Activated gamma-delta T cell (primary cell): ENCODE measurements at places on chromosomes 4 and X.

DNA sequence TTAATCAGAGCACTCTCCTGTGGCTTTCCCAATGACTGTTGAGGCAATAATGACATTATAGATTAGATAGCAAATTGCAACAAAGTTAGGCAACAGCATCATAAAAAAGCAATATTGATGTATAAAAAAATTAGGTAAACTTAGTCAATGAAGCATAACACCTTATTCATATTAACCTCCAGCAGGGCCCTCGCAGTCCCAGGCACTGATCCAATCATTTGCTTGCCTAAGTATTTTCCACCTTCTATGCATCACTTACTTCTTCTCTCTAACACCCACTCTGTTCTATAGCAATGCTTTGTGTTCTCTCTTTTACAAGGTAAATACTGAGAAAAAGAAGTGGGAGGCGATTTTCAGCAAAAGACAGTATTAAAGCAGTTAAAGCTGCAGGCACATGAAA lies 833.5 kb upstream of the ADGRL3 start:
- no peak for DNase-seq

DNA sequence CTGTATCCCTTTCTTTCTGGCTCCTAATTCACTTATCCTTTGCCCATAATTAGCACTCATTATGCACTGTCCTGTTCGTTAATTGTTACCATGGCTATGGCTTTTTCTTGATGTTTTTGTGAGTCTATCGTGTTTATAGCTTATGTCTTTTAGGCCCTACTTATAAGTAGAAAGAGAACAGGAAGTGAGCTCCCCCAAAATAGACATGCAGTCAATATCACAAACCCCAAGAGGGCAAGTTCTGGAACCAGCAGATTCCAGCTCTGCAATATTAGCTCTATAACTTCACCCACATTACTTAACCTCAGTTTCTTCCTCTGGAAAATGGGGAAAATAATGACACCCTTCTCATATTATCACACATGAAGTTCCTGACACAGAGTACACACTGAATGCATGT lies 7.4 kb upstream of the HS3ST1 start:
- no peak for DNase-seq

DNA sequence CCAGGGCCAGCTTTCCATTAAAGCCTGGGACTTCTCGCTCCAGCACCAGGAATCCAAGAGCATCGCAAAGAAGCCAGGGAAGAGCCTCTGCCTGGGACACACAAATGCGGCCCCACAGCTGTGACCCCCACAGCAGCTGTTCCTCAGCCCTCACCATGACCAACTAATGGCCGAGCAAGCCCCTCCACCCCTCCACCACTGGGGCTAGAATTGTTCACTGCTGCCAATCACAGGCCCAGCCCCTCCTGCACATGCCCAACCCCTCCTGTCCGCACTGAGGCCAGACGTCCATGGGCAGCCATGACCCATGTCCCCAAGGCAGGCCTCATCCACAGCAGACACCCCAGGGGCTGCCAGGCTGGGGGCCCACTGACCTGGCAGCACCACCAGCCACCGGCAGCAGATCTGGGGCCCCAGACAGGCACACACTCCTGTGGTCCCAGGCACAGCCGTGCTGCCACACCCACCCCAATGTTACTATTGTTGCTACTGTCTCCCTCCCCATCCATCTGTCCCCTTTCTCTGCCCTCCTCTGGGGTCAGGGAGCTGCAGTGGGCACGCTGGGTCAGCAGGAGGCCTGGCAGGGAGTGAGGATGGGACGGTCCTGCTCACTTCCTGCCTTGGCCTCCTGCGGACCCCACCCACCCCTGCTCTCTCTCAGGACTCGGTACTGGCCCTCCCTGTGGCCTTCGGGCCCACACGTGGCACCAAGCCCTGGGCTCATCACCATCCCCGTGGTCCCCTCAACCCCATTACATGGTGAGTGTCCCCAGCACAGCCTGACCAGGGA lies 56.0 kb downstream of the ZFYVE28 start:
- no peak for DNase-seq

- no peak for DNase-seq
Measured at GRCh38 chr4:7705062-7705461, 234.6 kb downstream of the AFAP1 start.

DNA sequence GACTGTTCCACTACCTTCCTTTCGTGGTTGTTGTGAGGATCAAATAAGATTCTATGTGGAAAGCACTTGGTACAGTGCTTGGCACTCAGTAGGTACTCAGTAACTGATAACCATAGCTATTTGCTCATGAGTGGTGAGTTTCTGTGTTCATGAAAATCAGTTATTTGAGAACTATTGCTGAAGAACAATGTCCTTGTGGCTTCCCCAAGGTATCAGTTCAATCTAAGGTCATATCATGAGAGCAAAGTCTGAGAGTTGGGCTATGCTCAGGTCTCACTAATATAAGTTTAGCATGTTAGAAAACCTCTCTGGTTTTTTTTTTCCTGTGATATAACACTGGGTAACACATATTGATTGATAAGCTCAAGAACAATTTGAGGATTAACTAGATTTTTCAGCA lies 147.8 kb downstream of the GRIA3 start:
- DNase-seq, result no peak

DNA sequence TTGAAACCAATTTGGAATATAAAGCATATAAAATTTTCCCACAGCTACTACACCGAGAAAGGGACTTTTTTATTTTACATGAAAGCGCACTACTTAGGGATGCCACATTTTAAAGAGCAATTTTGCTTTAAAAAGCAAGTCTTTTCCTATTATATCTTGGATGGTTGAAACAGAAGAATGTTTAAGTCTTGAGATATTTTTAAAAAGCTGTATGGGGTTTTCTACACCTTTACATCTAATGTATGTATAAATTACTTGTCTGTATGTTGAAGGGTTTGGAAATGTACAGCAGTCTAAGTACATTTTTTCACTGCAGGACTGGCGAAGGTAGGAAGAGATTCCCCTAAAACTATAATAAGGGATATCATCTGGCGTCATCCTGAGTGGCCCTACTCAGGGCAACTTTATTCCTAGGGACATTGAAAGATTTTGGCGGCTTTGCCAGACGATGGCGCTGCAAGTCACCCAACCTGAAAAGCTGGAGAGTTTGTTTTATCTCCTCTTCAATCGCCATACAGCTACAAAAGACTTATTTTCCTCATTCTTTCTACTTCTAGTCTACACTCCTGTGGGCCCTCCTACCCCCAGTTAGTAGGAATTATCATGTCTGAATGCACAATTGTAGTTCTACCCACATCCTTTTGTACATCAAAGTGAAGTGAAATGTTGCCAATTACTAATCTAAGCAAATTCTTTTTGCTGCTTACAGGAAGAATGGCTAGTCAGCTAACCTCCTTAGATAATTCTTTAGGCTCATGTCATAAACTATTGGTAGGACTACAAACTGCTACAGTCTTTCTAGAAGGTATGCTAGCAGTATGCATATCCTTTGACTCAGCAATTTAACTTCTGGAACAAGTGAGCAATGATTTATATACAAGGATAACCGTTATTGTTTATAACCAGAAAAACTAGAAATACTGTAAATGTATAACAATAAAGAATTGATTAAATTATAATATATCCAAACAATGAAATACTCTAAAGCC lies 782 bp upstream of the NEK1 start:
- no peak for DNase-seq

- DNase-seq, result no peak
Measured at GRCh38 chr4:123536225-123536624, 139.6 kb downstream of the SPRY1 start.

DNA sequence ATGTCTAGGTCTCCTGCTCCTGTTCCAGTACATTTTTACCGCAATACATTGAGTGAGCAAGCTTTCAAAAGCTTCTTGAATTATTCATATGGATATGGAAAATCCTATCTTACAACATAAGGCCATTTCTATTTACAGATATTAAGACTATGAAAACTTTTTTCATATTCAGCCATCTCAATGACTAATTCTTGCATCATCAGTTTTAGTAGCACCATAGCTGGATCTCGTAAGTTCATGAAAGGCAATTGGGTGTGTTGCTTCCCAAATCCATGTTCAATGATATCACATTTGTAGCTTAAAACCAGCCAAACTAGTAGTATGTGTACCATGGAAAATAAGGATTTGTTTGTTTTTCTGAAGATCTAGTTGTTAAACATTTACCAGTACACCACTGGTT lies 118.3 kb upstream of the GABRA2 start:
- DNase-seq, result no peak

- DNase-seq, result no peak
Measured at GRCh38 chr4:8276358-8277240, 7.0 kb downstream of the HTRA3 start.

GRCh38 chr4:139131209-139131870 lies 45.7 kb downstream of the ELF2 start:
- DNase-seq, result no peak

GRCh38 chrX:45011597-45011996 lies 138.6 kb downstream of the KDM6A start:
- no peak for DNase-seq

- DNase-seq, result no peak
Measured at GRCh38 chr4:3781193-3781886, 15.2 kb downstream of the ADRA2C start.

GRCh38 chr4:5711479-5712184 lies 631 bp downstream of the EVC start:
- DNase-seq, result no peak

- DNase-seq, result no peak
Measured at GRCh38 chr4:20106921-20107320, 144.8 kb upstream of the SLIT2 start.

DNA sequence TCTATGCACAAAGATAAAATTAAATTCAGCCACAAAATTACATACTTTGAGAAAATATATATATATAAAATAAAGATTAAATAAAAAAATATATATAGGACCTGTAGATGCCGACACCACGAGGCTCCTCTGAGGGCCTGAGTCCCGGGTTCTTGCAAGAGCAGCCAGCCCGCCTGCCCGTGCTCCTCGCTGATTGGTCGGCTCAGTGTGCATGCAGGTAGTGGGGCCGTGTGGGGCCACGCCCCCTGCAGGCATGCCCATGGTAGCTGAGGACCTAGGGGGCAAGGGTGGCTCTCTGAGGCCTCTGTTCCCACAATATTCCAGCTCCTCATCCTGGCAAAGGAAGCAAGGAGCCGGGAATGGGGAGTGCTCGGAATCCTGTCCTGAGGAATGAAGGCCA lies 80.5 kb upstream of the AMELX start:
- peak; percentile 9 for DNase-seq

GRCh38 chr4:7165874-7166201 lies 26.5 kb upstream of the SORCS2 start:
- DNase-seq, result no peak

DNA sequence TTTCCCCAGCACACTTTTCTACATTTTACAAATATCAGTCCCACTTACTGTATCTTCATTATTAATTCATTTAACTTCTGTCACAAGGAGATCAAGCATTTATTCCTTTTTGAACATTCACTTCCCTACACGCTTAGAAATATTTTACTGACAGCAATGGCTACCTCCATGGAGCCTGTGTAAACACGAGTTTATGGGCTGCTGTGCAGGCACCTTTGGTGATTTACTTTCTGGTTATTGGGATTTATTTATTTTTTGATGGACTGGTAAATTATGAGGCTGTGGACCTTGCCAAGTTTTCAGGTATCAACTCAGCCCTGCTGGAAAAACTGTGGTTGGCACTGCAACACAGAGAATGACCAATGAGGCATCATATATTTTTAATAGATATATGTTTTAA lies 45.4 kb upstream of the PAQR3 start:
- DNase-seq, result no peak
